NCI-H510A treated with DMSO at 0.1 percent for 48 hours (cell line): ENCODE measurements at places on chromosomes 11 and 22.

- DNase-seq, result no peak
Observed at GRCh38 chr11:41116970-41117369, 342.5 kb downstream of the LRRC4C start.

DNA sequence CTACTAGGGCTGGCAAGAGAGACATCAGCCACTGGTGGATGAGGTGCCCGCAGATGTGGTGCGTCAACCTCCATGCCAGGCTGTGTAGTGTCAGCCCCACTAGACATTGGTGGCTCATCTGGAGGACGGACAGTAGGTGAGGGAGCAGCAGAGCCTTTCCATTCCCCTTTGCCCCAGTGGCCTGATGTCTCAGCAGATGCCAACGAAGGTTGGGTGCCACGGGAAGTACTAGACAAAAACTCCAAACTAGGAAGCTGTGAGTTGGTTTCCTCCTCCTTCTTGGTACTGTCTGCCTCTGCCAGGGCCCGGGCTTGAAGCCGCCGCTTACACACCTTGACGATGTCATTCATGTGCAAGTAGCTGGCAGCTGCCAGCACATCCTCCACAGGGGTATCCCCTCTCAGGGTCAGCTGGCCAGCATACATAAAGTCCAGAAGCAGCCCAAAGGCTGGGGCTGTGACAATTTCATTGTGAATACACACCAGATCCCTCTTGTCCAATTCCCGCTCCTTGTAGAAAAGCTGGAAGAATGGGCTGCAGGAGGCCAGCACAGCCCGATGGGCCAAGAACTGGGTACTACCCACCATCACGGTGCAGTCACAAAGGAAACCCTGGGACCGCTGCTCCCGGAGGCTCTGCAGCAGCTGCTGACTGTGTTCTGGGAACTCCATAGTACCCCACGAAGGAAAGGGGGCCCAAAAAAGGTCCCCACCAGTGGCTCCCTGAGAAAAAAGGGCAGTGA is 795 bp downstream of the ZBTB3 start:
- DNase-seq, result no peak

DNA sequence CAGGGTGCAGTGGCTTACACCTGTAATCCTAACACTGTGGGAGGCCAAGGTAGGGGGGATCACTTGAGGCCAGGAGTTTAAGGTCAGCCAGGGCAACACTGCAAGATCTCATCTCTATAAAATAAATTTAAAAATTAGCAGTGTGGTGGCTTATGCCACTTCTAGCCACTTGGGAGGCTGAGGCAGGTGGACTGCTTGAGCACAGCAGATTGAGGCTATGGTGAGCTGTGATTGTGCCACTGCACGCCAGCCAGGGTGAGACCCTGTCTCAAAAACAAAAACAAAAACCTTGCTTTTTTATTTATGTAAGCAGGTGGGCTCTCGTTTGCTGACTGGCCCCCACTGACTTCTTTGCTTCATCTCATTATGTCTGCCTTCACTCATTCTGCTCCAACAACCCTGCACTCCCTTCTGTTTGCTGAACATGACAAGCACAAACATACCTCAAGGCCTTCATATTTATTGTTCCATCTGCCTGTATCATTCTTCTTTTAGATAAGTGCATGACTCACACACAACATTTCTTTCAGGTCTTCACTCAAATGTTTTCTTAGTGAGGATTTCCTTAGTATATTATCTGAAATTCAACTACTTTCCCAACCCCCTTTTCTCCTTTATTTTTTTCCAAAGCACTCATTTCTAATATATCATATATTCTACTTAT is 32.4 kb upstream of the CLNS1A start:
- no peak for DNase-seq

- no peak for DNase-seq
Observed at GRCh38 chr11:123580137-123580536, 74.3 kb downstream of the SCN3B start.

DNA sequence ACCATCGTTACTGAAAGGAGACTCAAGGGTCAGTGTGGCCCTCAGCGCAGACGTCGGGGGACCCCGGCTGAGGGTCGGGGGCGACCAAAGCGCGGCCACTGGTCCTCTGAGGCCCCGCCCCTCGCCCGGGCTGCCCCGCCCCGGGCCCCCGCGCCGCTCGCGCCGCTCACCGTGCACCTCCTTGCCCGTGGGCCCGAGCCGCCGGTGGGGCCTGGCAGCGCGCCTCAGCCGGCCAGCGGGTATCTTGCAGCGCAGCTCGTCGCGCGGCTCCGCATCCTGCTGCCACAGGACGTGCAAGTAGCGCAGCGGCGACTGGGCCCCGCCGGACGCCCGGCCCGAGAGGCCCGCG is 419 bp downstream of the ANKRD54 start:
- peak; percentile 26 for DNase-seq

DNA sequence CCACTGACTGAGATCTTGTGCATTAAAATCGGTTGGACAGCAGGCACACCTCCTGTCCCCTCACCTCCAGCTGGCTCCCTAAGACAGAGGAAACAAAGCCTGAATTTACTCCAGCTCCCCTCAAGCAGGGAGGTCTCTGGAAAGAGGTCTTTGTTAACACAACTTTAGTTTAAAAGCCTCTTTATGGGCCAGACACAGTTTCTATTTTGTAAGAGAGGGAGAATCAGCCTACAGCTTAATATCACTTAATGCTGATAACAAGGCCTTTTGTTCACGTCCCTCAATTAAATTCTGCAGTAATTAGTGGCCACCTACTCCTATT is 36.3 kb downstream of the PLEKHA7 start:
- DNase-seq, result no peak

GRCh38 chr11:47004595-47005033 is 68.1 kb downstream of the CSTPP1 start:
- peak; percentile 23 for DNase-seq

GRCh38 chr11:31822175-31822926 is 11.2 kb upstream of the PAX6 start:
- DNase-seq, result no peak

- no peak for DNase-seq
Observed at GRCh38 chr22:40175611-40176244, 2.0 kb upstream of the TNRC6B start.

DNA sequence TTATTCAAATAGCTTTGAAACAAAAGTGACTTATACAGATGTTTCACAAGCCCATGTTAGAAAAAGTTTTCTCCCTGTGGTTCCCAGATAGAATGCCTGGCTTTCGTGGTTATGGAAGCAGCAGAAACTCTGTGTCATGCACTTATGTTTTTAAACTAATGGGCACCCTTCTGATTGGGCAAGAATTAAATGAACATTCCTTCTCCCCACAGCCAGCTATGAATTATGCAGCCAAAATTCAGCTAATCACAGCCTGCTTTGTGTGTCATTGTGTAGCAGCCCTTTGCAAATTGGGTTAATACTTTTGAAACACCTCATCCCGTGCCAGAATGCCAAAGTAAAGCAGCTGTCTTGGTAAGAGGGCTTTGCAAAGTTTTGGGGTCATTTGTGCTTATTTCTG is 46.9 kb downstream of the PANX1 start:
- no peak for DNase-seq

DNA sequence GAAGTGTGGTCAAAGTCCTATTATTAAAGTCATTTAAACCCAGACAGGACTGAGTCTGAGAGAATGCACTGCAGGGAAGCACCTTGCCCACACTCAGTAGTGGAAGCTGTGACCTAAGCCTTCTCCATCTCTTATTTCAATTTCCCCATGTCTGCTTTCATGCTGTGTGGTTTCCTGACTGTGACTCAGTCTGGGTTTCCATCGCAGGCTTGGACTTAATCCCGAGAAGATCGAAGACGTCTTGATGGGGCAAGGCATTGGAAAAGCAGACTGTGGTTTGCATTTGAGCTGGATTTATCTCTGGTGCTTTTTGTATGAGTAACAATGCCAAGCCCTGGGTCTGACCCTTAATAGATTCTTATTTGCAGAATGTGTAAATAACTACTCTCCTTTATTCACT is 238.9 kb downstream of the NTM start:
- DNase-seq, result no peak

DNA sequence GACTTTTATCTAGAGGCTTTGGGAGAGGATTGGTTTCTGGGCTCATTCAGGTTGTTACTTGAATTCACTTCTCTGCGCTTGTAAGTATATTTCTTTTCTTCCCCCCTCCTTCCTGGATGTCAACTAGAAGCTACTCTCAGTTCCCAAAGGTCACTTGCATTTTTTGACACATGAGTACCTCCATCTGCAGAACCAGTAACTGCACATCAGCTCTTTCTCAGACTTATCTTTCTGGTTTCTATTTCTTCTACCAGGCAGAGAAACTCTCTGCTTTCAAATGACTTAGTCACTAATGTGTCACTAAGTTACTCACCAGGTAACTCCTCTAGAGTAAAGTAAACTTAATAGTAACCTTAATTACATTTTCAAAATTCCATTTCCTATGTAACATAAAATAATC is 773.0 kb upstream of the LUZP2 start:
- no peak for DNase-seq

DNA sequence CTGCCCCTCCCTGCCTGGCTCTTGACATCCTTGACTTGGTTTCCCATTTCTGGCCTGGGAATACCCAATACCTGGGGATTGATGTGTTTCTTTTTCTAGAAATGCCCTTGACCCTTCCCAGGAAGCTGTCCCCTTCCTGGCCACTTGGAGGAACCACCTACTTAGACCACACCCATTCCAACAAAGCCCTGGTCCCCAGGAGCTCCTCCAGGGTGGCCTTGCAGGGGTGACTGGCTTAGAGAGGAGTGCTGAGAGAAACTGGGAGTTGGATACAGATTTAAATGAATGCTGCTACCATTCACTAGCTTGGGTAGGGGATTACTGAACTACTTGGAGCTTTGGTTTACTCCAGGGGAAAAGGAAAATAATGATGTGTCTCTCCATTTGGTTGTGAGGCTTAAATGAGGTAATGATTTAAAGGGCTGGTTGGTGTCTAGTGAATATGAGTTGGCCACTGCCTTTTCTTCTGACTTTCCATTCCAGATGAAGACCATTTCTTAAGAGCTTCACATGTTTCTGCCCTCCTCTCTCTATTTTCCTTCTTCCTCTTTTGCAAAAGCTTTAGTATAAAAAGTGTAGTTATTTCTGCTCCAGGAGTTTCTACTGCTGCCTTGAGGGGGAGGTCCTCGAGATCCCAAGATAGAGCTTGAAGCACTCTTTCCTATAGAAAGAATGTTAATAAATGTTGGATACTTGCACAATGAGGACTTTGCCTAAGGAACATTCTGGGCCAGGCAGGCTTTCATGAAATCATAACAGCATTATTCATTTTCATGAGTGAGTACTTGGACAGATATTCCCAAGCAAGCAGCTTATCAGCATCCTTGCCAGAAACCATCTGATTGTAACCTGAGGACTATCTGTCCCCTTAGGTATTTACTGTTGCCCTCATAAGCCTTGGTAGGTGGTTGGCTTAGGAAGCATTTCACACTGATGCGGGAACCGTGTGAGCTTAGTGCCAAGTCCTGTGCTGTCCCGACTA is 22.4 kb downstream of the PANX1 start:
- no peak for DNase-seq
